ENCODE measurements at places on chromosomes 3 and 15. TPM values are rescaled to one million over a fixed set of nuclear protein-coding genes. Genes with fewer than 3 reads are reported as not detected.

Gene GOLGA8N
- polyA plus RNA-seq: 1.2 TPM

- no peak for DNase-seq
These were observed 749 bp downstream of the RAB8B start for GRCh38 chr15:63189941-63190768.

DNA sequence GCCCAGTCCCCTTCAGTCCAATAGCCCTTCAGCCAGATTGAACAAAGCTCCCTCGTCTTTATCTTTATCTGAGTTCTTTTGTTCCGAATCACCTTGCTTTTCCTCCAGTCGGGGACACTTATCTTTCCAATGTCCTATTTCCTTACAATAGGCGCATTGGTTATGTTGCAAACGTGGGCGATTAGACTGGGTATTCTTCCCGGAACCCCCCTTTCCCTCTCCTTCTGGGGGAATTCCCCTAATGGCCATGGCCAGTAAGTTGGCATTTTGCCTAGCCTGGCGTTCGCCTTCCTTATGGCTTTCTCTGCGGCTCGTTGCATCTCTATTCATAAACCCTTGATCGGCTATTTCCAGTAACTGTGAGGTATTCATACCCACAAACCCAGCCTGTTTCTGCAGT is 82.2 kb upstream of the VEPH1 start:
- no peak for DNase-seq

DNA sequence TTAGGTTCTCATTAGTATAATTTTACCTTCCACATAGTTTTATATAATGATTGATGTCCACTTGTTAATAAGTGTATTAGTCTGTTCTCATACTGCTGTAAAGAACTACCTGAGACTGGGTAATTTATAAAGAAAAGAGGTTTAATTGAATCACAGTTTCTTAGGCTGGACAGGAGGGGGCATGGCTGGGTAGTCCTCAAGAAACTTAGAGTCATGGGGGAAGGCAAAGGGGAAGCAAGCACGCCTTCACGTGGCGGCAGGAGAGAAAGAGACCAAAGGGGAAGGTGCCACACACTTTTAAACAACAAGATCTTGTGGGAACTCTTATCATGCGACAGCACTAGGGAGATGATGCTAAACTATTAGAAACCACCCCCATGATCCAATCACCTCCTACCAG is 19.2 kb downstream of the DZIP3 start:
- no peak for DNase-seq

DNA sequence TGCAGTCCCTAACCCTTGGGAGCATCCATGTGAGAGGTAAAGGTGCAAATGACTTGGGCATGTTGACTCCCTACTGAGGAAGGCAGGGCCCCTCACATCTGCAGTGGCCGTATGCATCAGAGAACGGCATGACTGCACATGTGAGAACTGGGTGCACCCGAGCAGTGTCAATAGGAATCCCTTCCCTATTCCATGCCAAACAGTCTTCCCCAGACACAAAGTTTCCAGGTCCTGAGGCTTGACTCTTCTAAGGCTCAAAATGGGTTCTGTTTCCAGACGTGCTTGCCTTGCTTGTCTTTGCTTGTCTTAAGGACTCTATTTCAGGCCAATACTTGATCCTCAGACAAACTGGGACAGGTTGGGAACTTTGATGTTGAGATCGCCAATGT is 20.5 kb upstream of the ANPEP start:
- no peak for DNase-seq
